ENCODE measurements at places on chromosomes 2 and 18. TPM values are rescaled to one million over a fixed set of nuclear protein-coding genes. Genes with fewer than 3 reads are reported as not detected.

DNA sequence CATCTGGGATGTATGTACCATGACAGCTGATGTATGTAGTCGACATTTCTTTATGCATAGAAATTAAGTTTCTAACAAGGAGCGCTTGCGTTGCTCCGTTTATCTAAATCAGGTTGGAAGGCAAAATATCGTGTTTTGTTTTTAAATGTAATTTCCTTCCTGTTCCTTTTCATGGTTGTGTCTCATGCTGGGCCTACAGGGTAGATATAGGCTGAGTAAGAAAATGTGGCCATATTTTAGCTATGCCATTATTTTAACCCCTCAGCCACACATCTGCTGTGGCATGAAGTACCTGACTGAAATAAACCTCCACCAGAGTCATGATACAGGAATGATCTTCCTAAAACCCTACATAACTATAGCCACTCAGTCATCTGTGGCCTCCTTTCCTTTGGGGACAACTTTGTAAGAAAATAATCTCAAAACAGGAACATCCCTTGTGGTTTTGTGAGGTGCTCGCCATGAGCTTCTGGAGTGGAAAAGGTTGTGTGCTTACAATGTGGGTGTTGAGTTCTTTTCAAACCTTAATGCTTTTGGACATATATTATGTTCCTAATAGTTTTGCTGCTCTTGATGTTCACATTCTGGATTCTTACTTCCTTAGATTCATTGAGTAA, 214.3 kb downstream of the FAM210A start:
- DNase-seq, result no peak

- no peak for DNase-seq
Measured at GRCh38 chr2:34317797-34318196, 718.7 kb upstream of the FAM98A start.

DNA sequence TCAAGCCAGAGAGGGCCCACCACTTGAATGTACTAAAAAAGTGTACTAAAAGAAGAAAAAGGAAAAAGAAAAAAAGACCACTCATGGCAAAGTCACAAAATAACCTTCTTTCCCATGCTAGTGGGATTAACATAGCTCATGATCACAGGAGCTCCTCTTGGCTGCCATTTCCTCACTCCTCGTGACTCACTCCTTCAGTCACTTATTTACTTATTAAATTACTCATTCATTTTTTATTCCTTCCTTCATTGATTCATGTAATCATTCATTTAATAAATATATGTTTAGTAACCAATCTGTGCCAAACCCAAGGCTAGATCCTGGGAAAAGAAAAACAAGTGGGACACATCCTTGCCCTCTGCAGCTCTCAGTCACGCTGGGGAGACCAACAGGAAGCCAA, 300.5 kb downstream of the INSIG2 start:
- peak; percentile 81 for DNase-seq

DNA sequence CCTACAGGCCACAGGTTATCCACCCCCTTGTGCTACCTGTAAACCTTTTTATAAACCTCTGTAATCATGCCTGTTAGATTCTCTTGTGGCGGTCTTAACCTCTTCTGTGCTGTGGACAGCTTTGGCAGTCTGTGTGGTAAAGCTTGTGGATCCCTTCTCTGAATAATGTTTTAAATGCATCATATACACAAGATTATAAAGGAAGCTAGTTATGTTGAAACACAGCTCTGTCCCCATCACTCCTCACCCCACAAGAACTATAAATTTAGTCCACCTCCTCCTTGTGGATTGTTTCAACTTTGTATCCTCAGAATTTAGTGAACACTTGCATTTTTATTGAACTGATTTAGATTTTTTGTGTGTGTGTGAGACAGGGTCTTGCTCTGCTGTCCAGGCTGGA, 107.7 kb downstream of the ICA1L start:
- no peak for DNase-seq

DNA sequence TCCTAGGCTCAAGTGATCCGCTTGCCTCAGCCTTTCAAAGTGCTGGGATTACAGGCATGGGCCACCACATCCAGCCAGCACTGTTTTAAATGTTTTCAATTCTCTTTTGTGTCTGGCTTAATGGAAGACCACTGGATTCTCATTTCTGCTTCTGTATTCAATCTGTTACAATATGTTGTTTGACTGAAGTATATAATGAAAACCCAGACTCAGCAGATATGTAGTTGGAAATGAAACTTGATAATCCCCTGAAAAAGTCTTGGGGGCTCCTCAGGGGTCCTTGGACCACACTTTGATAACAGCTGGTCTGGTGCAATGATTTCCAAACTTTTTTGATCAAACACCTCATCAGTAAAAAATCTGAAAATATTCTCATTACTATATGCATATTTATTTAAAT, 132.7 kb downstream of the ATAD2B start:
- DNase-seq, result no peak

FHOD3 gene
- total RNA-seq, result not detected

SLC8A1 gene
- total RNA-seq, result 11.1 TPM

All from MG63 (cell line).